Amygdala (tissue), 56 donors: ENCODE measurements at places on chromosomes 13 and 19.

DNA sequence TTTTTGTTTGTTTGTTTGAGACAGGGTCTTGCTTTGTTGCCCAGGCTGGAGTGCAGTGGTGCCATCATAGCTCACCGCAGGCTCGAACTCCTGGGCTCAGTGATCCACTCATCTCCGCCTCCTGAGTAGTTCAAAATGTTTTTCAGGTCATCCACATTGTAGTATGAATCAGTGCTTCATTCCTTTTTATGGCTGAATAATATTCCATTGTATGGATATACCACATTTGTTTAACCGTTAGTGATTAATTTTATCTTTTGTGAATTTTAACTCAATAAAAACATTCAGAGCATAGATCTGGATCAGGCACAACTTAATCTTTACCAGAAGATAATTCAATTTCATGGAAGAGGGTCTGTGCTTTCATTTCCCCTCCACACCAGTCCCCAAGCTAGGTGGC, 47.7 kb downstream of the VAV1 start:
- no peak for DNase-seq

DNA sequence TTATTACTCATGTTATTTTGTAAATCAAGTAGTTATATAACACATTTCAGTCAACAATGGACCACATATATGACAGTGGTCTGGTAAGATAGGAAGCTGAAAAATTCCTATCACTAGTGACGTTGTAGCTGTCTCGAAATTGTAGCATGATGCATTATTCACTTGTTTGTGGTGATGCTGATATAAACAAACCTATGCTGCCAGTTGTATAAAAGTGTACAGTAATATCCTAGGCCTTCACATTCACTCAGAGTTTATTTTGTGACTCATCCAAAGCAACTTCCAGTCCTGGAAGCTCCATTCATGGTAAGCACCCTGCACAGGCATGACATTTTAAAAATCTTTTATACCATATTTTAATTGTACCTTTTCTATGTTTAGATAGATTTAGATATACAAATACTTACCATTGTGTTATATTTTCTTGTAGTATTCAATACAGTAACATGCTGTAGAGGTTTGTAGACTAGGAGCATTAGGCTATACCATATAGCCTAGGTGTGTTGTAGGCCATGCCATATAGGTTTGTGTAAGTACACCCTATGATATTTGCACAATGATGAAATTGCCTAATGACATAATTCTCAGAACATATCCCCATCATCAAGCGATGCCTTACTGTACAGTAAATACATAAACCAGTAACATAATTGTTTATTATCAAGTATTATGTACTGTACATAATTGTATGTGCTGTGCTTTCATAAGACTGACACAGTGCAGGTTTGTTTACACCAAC, 49.3 kb downstream of the IFT88 start:
- no peak for DNase-seq

DNA sequence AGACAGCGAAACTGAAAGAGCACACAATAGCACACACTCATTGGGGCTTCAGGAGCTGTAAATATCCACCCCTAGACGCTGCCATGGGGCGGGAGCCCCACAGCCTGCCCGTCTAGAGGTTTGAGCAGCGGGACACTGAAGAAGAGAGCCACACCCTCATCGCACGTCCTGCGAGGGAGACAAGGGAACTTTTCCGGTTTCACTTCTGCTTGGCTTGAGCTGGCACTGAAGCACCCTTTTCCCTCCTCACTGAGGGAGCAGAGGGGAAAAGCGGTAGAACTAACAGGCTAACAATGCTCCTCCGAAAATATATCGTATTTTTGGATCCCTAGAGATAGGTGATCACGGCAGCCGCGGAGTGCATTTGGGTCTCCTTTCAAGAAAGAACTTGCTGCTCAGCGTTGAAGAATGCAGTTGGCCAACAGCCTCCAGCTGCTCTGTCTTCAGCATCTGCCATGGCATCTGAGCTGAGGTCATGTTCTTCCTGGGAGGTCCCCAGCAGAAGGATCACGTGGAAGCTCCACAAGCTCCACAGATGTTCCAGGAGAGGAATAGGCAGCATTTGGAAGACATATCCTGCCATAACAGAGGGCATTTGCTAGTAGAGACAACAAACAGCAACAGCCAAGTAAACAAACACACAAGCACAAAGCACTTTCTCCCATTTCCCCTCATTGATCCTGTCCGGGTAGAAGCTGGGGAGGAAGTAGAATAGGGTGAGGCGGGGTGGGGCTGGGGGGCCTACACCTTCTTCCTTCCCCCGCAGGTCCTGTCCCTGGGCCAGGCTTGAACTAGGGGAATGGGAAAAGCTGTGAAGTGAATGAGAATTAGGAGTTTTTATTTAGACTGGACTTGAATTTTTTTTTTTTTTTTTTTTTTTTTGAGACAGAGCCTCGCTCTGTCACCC, 44.8 kb upstream of the ALOX5AP start:
- no peak for DNase-seq

GRCh38 chr13:101977475-101977874, 424.4 kb downstream of the FGF14 start:
- DNase-seq, result no peak

DNA sequence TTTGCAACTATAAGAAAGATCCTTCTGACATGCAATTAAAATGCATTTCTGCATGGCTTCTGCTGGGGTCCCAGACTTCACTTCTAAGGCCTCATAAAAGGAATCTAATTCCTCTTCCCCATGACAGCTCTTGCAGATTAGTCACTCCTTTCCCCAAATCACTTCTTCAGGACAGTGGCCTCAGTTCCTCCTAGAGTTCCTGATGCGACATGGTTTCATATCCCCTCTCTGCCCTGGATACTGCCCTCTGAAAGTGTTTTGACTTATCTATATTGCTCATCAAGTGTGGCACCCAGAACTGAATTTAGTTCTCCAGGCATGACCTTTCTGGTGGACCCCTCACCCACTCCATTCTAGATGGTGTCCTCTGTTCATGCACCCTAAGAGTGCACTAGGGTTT, 238.1 kb downstream of the FOXO1 start:
- DNase-seq, result no peak

- DNase-seq, result no peak
Observed at GRCh38 chr19:54432144-54432738, 16.8 kb upstream of the LENG8 start.

DNA sequence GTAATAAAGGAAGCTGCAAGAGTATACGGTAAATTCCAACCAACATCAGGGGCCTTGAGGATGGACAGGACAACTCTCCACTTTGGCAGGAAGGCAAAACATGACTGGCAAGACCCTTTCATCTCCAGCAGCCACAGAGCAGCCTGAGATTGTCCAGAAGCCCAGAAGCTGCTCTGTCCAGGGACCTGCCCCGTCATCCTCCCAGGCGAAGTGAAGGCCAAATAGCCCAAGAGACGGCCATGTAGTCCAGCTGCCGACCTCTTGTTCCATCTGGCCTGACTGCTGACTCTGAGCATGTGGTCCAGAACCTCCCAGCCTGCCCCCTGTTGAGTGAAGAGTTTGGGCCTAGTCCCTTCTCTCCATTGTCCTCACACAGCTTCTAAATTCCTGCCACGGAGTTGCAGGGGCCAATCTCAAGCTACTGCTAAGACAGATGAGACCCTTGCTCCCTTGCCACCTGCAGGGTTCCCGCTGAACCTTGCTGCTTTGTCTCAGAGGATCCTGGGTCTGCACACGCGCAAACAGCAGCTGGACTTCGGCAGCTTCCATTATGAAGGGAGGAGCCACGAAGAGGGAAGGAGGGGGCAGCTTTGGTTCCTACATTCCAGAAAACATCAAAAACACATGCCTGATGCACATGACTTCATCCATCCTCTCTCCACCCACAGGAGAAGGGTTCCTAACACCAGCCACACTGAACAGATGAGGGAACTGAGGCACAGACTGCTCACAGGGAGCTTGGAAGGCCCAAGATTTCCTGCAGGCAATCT, 196.9 kb downstream of the KATNAL1 start:
- DNase-seq, result no peak

GRCh38 chr13:30551189-30551588, 66.5 kb upstream of the USPL1 start:
- DNase-seq, result no peak

GRCh38 chr13:32967584-32968182, 48.5 kb upstream of the KL start:
- DNase-seq, result no peak

GRCh38 chr19:48493718-48494401, 17.8 kb downstream of the LMTK3 start:
- no peak for DNase-seq

DNA sequence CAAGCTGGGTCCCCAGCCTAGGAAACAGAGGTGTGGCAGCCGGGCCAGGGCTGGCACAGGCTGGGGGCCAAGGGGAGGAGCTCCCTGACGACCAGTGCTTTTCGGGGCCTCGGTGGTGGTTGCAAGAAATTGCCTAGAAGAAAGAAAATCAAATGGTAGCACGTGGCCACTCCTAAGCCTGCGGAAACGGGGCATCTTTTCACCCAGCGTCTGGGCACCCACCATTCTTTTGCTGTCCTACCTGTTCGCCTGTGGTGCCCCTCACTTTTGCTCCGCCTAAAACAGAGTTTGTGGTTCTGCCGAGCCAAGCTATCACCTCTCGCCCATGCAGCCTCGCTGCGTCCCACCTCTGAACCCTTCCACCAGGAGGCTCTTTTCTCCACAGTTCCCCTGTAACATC, 7.1 kb upstream of the KRTDAP start:
- DNase-seq, result no peak

GRCh38 chr19:7535998-7536695, 630 bp downstream of the PNPLA6 start:
- DNase-seq, result no peak

GRCh38 chr13:110626521-110626920, 11.2 kb downstream of the NAXD start:
- DNase-seq, result no peak

- no peak for DNase-seq
Observed at GRCh38 chr13:30486230-30487074, 20.7 kb upstream of the HMGB1 start.

DNA sequence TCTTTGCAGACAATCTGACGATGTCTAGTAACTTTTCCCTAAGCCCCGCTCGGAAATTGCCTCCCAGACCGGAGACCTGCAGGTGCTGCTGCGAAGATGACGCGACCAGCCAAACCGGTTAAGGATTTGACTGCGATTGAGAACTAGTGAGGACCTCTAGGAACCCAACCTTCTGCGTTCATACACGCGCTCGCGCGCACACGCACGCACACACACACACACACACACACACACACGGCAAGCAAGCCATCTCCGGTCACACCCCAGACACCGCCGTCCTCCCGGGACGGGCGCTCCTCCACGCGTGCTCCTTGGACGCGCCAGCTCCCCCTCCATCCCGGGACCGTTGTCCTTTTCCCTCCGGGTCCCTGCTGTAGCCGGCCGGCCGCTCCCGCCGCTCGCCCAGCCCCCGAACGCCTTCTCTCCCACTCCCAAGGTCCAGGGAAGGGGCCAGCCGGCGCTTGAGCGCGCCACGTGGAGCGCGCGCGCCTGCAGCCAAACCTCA, 1.2 kb downstream of the TBC1D4 start:
- peak; percentile 16 for DNase-seq

GRCh38 chr13:26501641-26502040, 55.8 kb upstream of the WASF3 start:
- DNase-seq, result no peak

GRCh38 chr19:4373601-4374497, 26.5 kb downstream of the SH3GL1 start:
- DNase-seq, result peak; percentile 62

DNA sequence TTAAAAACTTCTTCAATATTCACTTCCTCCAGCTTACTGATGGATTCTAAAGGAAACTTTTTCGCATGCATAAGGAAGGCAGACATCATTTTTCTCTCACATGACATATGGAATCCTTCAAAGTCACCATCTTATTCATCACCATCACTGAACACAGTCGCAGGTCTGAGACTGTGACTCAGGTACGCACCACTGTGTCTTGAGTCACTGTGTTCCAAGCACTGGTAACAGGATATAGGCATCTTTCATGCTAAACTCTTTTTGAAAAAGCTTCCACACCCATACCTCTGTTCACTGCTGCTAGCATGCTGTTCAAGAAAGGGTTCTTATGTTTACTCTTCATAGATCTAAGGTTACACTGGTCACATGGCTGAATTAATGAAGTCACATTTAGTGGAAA, 67.0 kb upstream of the SIAH3 start:
- DNase-seq, result no peak

DNA sequence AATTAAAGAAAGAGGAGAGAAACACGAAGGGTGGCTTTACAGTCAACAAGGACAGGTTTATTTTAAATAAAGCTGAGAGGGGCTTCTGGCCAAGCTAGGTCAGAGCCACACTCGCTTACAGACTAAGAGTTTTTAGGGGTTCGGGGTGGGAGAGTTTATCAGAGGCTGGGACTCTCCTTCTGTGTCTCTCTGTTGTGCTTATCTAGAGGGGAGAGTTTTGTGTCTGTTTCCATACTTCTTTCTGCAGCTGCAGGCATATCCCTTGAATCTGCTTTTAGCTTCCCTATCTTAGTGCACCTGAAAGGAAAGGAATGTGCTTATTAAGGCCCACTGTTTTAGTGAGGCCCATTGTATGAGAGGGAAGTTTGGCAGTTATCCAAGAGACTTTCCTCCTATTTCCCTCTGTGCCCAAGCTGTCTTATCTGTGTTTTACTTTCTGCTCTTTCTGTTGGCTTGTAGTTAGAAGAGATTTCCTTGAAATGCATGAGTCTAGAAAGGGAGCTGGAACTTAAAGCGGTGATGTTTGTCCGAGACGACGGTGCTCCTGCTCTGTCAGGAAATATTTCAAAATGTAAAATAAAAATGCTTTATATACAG, 275.3 kb downstream of the KCTD12 start:
- no peak for DNase-seq

DNA sequence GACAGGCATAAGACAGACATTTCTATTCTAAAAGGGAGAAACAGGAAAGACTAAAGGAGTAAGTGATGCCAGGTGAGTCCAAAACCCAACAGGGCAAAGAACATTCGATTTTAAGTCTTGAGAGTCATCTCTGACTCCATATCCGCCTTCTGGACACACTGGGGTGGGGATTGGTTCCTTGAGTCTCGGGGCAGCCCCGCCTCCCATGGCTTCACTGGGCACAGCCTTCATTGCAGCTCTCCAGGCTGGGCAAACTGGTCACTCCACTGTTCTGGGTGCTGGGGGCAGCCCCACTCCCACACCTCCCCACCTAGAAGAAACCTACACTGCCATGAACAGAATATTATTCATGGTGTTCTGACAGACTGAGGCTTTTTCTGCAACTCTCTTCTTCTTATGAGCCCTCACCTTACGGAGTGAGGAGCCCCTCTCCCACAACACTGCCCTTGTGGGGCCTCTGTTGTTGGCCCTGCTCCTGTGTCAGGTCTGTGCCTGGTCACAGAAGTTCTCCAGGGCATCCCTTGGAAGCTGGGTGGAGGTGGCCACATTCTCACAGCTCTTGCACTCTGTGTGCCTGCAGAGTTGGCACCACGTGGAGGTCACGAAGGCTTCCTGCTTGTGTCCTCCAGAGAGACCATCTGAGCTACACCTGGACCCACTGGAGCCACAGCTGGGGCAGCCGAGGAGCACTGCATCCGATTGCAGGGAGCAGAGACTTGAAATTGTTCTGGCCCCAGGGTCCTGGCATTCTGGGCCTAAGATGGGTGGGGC, 95.4 kb downstream of the COL4A2 start:
- DNase-seq, result no peak

- DNase-seq, result peak; percentile 96
Observed at GRCh38 chr19:57362997-57363687, at the start of the genes TRAPPC2B and ZNF547. TSS of gene TRAPPC2B (plus strand) at chr19:57363551. CDS start at chr19:57364834, 1,283 bp downstream. TSS of gene ZNF547 (plus strand) at chr19:57363551. CDS start at chr19:57368556, 5,005 bp downstream.
